BJ (cell line): ENCODE measurements at places on chromosomes 3 and 15. TPM values are rescaled to one million over a fixed set of nuclear protein-coding genes. Genes with fewer than 3 reads are reported as not detected.

Gene KLHL6
- not detected in 2 replicates for polyA plus RNA-seq

Gene PTX3
- polyA plus RNA-seq, result 60.8 and 120 TPM in 2 replicates

Gene ARRDC4
- polyA plus RNA-seq, result 39.6 and 67.4 TPM in 2 replicates

Gene NR2E3
- 0.04 TPM in 1 of 2 replicates, not detected in the other for polyA plus RNA-seq

Gene RABL3
- polyA plus RNA-seq, result 2.6 and 5.8 TPM in 2 replicates
